Forelimb muscle (tissue), 1 donor: ENCODE measurements at places on chromosomes 16 and 17.

GRCh38 chr16:14307059-14307526 lies 236.0 kb downstream of the MRTFB start:
- DNase-seq = no peak

DNA sequence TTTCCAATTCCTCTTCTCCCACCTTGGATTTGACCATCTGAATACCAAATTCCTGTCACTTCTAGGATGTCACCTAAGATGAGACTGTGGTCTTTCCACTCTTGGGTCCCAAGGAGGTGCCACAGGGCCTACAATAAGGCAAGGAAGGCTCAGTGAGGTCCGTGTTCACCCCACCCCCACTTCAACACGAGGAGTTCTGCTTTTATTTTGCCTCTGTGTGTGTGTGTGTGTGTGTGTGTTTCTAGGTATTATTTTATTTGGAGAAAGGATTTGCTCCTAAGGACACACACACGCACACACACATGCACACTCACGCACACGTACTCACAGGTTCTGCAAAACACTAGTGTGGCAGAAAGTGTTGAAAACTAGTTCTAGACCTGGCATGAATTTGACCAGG lies 24.5 kb upstream of the PHOSPHO1 start:
- no peak for DNase-seq

- DNase-seq = no peak
These were observed 11.6 kb downstream of the IL34 start for GRCh38 chr16:70657956-70658355.

GRCh38 chr17:38701504-38702165 lies 3.4 kb upstream of the MLLT6 start:
- DNase-seq = no peak
